ENCODE measurements at places on chromosomes 4 and X.

DNA sequence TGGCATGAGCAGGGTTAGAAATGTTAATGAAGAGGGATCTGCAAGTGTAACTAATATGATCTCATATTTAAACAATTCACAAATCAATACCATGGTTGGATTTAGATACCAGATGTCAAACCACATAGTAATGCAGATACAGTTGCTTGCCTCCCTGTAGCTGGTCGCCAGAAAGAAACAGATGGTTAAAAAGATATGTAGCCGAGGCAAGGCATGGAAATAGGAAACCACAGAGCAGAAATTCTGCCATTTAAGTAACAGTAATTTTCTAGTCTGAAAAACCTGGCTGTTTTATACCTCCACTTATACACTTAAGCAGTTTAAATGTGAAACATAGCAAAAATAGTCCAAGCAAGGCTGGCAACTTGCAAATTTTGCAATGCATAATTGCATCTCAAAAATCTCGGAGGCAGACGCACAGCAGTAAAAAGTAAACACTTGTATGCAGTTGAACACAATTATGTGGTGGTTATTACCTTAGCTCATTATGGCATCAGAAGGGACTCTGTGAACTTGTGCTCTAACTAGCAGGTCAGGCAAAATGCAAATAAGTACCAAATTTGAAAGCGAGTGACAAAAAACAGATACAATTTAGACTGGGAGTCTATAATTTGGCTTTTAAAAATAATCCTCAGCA, 126.8 kb downstream of the NAA11 start:
- no peak for DNase-seq

DNA sequence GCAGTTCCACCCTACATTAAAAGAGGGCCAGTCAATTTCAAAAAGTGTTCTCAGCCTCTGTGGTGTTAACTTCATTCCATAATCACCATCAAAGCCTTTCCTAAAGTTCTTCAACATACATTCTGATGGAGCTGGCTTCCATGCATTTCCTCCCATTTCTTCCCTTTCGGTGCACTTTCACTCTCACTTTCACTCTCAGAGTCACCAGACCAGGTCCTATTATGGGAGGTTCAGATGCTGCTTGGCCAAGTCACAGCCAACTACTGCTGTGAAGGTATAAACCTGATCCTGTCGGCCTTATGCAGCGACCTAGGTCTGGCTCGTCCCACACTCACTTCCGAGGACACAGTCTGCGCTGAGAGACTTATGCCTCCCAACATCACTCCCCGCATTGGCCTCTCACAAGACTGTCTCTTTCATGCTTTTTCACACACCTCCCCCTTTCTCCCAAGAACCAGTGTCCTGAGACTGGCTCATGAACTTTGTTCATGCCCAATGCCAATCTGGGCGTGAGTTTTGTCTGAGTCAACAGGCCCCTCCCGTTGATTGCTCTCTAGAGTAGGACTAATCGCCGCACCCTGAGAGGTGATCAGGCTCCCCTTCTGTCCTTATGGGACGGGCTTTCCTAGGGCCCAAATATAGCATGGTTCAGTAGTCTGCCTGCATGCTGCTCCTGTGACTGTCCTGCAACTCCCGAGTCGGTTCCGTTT, 60.8 kb upstream of the XAGE1B start:
- DNase-seq, result no peak

DNA sequence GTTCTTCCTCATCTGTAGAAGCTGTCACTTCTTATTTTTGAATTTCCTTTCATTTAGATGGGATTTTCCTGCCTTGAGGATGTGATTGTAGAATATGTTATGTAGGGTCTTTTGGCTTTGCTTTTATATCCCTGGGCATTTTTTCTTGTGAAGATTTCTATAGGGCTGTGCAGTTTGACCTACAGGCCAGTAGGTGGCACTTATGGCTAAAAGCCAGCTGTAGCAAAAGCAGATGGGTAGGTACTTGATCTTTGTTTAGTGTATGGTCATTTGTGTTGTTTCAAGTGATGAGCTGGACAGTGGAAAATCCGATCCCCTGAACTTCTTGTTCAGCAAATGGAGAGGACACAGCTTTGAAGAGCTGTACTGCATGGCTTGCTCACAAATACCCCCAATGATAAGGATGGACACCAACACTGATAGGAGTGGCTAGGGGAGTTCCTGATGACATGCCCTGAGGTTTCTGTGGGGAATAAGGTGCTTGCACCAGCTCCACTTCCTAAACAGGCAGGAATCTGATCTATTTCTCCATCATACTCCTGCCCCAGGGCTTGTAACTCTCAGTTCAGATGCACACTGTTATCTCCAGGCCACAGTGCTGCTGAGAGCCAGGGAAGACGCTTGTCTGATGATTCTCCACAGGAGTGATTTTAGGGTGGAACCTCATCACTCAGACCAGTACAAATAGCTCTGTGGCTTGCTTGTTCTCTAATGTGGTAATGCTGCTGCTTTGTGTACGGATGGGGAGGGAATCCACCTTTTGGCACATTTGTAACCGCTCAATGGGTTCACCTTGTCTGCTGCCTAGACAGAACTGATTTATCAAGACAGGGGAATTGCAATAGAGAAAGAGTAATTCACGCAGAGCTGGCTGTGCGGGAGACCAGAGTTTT, 417.1 kb upstream of the MAGEB16 start:
- no peak for DNase-seq

GRCh38 chr4:86452924-86453531, 93.2 kb upstream of the MAPK10 start:
- no peak for DNase-seq

GRCh38 chr4:11004818-11005217, 320.2 kb upstream of the CLNK start:
- DNase-seq, result no peak

DNA sequence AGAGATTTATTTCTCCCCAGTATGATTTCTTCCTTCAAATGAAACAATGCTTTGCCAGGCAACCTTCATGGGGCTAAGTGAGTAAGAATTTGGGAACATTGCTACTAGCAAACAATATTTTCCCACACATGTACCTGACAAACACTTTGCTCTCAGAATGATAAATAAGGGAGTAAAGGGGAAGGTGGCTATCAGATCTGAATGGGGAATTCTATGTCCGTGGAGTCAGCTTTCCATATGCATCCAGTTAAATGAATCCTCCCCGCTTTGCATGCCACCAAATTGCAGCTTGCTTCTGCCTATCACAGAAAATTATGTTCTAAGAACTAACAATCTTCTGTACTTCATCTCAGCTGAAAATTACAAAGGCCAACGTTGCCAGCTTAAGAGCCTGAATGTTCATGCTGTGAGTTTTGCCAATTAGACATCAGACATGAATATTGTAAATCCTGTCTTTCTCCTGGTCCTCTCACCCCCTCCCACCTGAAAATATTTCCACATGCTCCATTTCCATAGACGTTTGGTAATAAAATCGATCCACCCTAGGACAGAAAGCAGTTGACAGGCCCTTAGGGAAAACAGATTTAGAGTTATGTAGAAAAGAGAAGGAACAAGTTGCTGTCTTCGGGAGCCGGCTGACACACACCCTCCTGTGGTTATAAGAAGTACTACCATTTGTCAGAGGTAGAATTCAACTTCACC, 6.3 kb downstream of the MEPE start:
- peak; percentile 6 for DNase-seq

DNA sequence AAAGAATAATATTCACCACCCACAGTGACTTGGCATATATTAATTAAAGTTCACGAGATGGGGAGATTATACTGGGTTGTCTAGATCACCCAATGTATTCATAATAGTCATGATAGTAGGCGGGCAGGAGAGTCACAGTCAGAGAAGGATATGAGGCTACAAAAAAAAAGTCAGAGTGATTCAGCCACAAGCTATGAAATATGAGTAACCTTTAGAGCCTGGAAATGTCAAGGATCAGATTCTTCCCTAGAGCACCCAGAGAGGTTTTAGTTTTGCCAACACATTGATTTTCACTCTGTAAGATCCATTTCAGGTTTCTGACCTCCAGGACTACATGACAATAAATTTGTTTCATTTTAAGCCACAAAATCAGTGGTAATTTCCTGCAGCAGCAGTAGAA, 501.9 kb downstream of the GABRG1 start:
- DNase-seq, result no peak

- no peak for DNase-seq
These were observed 45.9 kb upstream of the ALG13 start for GRCh38 chrX:111634823-111635729.

- no peak for DNase-seq
These were observed 132.8 kb downstream of the DCLK2 start for GRCh38 chr4:150211016-150211415.

- DNase-seq, result no peak
These were observed 133.5 kb upstream of the NUDT6 start for GRCh38 chr4:123055943-123056342.

GRCh38 chr4:147059064-147059731, 113.5 kb upstream of the TTC29 start:
- DNase-seq, result no peak

GRCh38 chr4:167020410-167020809, 213.9 kb downstream of the SPOCK3 start:
- DNase-seq, result no peak

- DNase-seq, result no peak
These were observed 196.3 kb downstream of the GPAT3 start for GRCh38 chr4:83732114-83732635.

DNA sequence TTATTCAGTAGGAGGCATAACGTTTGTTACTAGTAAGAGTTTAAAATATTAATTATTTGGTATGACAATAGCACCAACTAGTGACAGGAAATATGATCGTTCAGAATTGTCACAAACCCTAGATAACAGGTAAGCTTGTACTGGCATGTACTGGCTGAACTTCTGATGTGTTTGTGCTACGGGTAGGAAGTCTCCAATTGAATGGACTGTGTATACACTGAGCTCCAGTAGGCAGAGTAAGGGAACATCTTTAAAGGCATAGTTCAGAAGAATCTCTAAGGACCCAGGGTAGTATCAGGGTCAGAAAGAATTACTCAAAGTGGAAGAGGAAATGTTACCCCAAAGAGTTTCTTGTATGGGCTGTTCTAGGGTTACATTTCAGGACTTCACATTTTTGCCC, 230.4 kb downstream of the EDA2R start:
- peak; percentile 9 for DNase-seq

DNA sequence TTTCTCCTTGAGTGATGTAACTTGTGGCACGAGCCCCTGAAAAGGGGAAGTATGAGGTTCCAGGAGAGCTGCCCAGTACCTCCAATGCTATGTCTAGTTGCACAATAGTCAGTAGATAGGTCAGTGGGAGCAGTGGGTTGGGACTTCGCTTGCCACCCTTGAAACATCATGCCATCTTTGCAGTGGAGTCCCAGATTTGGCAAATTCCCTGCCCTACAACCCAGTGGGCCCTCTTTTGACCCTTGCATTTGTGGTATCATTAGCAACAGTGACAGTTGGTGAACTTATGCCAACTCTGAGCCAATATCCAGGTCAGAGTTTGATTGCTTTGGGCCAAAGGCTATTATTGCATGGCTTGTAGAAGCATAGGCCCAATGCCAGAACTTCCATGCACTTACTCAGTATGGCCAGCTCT, 12.3 kb downstream of the FHL1 start:
- no peak for DNase-seq

DNA sequence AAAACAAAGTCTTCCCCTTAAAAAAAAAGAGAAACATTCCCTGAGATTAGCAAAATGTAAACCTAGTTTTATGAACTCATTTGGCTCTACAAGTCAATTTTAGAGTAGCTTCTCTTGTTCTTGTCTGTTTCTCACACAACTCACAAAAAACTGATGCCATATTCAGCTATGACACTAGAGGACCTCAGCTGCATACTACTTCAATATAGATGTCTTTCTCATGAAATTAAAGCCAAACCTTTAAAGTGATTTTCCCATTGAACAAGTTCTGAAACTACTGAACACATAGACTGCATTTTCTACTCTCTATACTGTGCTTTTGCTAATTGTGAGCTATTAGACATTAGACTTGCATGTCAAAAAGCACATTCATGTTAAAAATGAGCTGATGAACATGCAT, 49.8 kb downstream of the TBCK start:
- peak; percentile 8 for DNase-seq

- peak; percentile 53 for DNase-seq
These were observed 2.8 kb upstream of the ZNF718 start for GRCh38 chr4:121408-122084.

DNA sequence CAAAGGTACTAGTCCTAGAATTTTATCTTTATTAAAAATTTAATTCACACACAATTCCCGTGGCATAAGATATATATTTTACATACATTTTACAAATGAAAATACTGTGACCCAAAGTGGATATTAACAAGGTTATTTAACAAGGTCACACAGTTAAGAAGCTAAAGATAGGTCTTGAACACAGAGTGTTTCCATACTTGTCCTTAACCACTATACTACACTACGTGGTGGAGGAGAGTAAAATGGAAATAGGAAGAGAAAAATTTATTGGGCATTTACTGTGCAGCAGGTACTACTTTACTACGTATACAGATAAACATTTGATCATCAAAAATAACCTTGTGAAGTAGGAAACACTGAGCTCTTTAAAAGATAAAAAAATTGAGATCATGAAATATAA, 14.8 kb downstream of the TECRL start:
- no peak for DNase-seq

GRCh38 chrX:39750256-39750790, 347.4 kb downstream of the BCOR start:
- no peak for DNase-seq

DNA sequence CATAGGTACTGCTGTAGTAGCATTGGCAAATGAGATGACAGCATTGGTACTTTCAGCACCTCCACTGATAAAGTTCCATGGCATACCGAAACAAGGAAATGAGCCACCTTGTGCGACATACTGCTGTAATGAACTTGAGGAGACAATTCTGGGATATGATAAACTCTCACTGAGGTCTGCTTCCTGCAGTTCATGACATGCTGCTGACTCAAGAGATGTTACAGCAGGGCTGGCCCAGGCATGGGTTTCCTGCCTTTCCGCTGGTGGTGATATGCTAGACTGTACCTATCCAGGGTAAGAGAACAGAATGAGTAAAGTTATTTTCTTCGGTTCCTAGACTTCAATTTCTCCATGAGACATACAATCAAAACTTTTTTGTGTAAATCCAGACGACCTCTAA, 17.1 kb downstream of the BEND2 start:
- no peak for DNase-seq

- DNase-seq, result no peak
These were observed 32.1 kb downstream of the LRPAP1 start for GRCh38 chr4:3500111-3500510.

GRCh38 chrX:97132664-97133415, 249.1 kb downstream of the RPA4 start:
- DNase-seq, result no peak

DNA sequence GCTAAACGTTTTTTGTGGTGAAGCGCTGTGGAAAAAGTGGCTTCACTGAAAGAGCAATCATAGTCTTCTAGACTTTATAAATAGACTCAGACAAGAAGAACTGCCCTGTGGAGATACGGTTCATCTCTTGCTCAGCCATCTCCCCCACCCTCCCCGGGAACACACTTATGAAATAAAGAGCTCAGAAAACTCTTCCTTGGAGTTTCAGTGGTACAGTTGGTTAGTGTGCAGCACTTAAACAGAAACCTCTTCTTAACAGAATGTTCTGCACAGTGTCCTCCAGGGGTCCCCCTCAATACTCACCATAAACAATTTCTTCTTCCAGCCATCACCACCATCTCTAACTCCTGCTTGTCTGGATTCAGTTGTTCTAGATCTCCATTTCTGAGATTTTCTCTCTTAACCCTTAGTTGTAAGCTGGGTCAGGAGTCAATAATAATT, 313.0 kb downstream of the ARHGAP10 start:
- DNase-seq, result peak; percentile 41
